EH (cell line): ENCODE measurements at places on chromosomes 4 and X.

GRCh38 chrX:118423558-118423957 is 72.1 kb upstream of the DOCK11 start:
- no peak for DNase-seq

GRCh38 chrX:149208307-149208706 is 296.8 kb downstream of the IDS start:
- no peak for DNase-seq

DNA sequence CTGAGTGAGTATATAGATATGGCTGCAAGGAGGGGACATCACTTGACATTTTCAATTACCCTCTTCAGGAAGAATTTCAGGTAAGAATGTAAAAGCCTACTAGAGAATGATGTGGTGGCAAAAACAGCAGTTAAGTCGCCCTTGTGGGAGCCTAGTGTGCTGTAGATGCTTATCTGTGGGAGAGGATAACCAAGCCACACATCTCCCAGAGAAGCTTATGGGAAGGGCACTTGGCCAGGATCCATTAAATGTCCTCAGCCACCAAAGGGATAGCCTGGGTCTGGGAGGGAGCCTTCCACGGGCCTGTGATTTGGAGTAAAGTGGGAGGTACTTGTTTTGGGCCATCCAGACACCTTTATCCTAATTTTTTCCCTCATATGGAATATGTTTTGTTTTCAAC is 41.3 kb upstream of the BCLAF3 start:
- peak; percentile 1 for DNase-seq

DNA sequence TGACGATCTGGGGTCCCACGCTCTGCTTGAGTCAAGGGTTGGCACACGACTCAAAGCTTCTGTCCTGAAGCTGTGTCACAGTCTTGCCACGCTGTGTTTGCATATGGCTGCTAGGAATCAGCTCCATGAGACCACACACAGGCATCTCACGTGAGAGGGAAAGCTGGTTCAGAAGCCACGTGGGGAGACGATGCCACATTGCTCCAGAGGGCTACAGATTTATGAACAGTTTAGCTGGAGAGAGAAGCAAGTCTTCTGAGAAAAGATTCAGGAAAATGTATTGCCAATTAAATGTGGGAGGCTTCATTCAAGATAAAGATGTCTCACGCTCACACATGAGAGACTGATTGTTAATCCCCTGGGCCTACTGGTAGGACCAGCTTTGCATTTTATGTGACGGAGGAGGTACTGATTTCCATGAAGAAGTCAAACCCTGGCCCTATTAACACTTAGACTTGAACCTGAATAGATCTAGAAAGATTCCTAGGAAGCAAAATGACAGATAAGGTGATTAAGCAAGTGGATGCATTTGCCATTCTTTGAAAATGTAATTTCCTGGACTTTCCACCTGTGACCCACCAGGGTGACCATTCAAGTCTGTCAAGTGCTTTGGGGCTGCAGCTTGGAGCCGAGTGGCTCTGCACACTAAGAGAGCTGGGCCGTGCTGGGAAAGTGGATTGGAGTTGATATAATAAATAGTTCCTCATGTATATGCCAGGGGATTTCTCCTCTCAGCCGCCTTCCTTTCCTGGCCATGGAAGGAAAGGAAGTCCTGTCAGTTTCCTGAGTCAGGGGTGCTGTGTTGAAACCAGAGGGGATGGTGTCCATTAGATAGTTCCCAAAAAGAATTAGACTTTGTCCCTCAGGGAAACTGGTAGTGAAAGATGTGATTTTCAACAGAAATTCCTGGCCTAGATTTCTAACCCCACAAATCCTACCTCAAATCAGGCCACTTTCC is 29.0 kb downstream of the ENPP6 start:
- DNase-seq = no peak

DNA sequence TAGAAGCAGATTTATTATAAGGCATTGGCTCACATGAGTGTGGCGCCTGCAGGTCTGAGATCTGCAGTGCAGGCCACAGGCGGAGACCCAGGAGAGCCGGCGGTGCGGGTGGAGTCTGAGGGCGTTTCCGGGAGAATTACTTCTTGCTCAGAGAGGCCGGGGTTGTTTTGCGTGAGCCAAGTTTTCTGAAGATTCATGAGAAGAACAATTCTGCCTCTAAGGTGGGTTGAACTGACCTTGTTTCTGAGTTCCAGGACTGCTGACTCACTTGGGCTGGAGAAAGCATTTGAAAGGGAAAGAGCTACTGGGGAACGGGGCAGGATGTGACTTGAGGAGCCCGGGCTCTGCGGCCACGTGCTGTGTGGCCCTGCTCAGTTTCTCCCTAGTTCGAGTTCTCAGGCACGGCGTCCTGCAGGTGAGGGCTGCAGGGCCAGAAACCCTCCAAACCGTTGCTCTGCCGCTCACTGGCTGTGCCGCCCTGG is 36.7 kb upstream of the SORCS2 start:
- DNase-seq = peak; percentile 54

GRCh38 chr4:70508801-70509200 is 9.6 kb upstream of the AMTN start:
- DNase-seq = peak; percentile 3

DNA sequence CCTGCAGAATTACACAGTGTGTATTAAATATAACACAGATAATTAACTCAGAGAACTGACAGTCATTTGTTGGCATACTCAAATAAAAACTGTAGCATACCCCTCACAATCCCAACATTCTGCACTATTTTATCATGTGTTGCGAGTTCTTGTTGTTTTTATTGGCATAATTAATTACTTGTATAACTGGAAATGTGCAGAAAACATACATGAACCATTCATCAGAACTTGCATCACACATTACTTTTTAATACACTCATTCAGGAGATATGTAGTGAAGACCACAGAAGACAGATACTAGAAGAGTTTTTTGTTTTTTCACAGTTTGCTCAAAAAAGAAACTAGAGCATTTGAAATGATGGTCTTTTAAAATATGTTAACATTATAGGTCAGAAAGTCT is 74.6 kb upstream of the NEIL3 start:
- DNase-seq = peak; percentile 73

- DNase-seq = no peak
These were observed 66.5 kb downstream of the CLCN4 start for GRCh38 chrX:10223276-10223675.

DNA sequence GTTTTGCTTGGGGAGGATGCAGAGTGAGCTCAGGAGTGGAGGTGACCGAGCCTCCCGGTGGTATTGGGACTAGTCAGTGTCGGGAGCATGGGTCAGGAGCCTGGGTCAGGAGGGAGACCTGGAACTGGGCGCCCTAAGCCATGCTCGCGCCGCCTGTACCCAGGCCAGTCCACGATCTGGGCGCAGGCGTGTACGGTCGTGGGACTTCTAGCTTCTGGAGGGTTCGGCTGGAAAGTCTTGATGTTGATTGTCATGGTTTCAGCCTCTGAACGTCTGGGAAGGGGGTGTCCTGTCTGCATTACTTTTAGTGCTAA is 244 bp downstream of the EIF2S3 start:
- no peak for DNase-seq

DNA sequence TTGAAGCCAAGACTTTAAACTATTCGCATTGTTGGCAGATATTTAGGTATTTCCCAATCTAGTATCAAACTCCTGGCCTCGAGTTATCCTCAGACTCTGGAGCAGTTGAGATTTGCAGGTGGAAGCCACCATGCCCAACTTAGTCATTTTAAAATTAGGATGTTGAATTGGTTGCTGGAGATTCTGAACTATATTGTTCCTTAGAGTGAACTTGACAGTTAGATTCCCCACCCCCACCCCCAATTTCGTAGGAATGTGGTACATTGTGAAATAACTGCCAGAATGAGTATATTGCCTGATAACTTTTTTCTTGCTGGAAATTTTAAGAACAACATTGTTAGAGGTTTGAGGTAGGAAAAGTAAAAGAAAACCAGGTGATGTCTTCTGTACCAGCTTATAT is 2.3 kb downstream of the NOCT start:
- DNase-seq = peak; percentile 54

DNA sequence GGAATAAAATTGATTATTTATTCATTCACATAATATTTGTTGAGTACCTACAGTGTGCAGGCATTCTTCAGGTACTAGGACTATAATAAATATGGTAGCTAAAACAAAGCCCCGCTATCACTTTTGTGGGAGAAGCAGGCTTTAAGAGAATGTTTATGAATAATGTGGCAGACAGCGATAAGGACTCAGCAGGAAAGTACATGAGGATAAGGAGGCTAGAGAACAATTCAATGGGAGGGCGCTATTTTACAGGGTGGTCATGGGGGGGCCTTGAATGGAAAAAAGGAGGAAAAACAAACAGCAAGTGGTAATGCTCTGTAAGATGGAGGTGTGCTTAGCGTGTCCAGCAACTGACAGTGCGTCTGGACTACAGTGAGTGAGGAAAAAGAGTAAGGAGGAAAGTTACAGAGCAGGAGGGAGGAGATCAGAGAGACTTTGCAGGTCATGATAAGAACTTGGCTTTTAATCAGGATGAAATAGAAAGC is 264.2 kb upstream of the ETNPPL start:
- no peak for DNase-seq

DNA sequence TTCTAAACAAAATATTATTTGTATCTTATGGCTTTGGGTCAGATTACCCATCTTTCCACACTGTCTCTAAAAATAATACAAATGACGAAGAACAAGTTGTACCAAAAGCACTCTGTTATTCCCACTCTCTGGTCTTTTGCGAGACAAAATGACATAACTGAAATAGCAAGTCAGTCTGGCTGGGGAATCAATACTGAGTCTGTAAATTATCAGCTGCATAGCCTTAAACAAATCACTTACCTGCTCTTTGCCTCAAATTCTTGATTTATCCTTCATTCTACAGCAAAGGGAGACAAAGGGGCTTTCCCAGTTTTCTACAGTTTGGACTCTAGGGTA is 40.9 kb downstream of the SOWAHB start:
- no peak for DNase-seq

DNA sequence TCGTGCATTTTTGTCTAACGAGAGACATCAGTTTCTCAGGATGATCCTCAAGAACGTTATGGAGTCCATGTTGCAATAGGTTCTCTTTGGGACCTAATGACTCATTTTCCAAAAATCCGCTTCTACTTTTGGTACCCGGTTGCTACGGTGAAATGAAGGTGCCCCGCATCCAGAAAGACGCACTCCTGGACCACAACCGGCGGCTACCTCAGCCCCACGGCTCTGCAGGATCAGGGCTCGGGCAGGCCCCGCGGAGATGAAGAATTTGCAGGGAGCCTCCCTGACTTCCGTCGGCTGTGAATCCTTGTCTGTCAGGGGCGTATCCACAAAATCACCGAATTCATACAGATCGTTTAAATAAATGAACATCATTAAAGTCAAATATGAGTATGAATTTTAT is 15.6 kb downstream of the GTPBP6 start:
- no peak for DNase-seq

DNA sequence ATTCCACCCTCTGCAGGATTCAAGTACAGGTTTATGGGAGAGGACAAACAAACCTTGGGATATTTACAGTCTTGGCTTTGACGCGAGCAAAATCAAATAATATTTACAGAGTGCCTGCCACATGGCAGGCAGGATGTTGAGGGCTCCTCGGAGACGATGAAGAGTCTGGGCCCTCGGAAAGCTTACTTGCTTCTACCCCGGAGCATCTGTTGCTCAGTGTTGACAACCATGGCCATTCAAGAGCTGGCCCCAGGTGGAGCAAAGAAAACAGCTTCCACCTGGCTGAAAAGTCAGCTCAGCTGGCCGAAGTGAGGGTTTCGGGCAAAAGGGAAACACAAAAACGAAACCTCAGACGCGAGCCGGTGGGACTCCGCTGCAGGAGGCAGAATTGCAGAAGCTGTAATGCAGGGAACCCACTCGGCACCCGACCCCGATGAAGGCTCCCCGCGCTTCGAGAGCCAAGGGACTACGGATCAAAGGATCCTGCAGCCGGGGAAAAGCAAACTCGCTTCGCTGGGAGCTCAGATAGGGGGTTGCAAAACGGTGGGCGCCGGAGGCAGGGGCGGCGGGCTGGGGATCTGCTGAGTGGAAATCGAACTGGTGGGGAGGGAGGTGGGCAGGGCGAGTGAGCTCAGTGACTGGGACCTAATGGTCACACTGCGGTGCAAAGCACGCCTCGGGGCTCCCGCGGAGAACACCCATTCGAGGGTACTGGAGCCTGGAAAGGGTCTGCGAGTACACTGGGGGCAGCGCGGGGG is 805 bp downstream of the ATP8A1 start:
- peak; percentile 7 for DNase-seq

- no peak for DNase-seq
These were observed 90.5 kb downstream of the BCOR start for GRCh38 chrX:40007131-40007755.

- peak; percentile 88 for DNase-seq
These were observed at the start of gene TMEM144 for GRCh38 chr4:158209825-158210807. TSS of gene TMEM144 (plus strand) at chr4:158210486. CDS start at chr4:158212668, 2,182 bp downstream.

DNA sequence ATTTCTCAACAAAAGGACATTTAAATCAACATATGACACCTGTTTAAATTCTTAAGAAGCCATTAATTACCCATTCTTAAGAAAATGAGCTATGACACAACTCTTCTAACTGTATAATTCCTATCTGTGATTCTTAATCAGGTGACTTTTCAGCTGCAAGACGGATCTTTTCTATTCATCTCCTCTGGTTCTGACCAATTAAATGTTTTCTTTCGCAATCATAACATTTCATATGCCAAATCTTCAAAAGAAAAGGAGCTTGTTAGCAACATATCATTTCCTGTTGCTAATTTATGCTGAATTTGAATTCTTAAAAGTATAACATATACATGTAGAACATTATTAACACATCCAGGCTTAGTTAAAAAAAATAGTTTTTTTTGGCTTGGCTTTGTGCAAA is 62.5 kb downstream of the SEL1L3 start:
- DNase-seq = no peak

GRCh38 chrX:10021461-10022272 is 54.5 kb downstream of the CLDN34 start:
- peak; percentile 54 for DNase-seq

DNA sequence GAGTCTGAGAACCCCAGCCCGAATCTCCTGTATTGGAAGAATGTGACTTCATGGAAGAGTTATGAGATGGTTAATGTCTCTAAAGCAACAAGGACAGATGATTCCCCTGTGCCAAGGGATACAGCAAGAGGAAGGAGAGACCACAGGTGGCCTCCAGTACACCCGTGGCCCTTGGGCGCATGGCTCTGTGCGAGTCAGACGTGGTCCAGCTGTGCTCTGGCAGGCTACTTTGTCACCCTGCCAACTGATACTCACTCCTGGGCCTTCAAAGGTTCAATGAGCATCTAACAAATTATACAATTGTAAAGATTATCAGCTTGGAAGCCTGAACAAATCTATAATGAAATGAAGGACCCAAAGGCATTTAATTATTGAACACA is 71.7 kb downstream of the NYX start:
- peak; percentile 15 for DNase-seq

- DNase-seq = no peak
These were observed 41.7 kb downstream of the ATP8A1 start for GRCh38 chr4:42615131-42615763.

DNA sequence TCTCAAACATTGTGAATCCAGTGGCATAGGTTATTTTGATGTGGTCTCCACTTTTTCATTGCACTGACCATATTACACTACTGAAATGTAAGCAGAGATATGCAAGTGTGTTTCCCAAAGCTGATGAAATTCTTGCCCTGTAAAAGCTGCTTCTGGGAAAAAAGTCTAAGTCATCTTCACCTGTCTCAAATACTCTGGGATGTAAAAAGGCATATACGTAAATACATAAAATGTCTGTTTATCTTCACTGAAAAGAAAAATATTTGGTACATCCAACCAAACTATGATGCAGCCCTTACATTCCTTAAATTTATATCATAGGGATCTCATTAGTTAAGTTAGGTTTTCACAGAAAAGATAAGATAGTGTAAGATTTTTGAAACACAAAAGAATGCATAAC is 7.9 kb downstream of the KDR start:
- no peak for DNase-seq
